ENCODE measurements at places on chromosomes 5 and 9.

- no peak for DNase-seq
Measured at GRCh38 chr5:9207817-9208418, 338.0 kb downstream of the SEMA5A start.

- DNase-seq, result no peak
Measured at GRCh38 chr5:109370343-109370742, 39.4 kb downstream of the PJA2 start.

- DNase-seq, result no peak
Measured at GRCh38 chr9:98219364-98219716, 26.9 kb upstream of the CORO2A start.

DNA sequence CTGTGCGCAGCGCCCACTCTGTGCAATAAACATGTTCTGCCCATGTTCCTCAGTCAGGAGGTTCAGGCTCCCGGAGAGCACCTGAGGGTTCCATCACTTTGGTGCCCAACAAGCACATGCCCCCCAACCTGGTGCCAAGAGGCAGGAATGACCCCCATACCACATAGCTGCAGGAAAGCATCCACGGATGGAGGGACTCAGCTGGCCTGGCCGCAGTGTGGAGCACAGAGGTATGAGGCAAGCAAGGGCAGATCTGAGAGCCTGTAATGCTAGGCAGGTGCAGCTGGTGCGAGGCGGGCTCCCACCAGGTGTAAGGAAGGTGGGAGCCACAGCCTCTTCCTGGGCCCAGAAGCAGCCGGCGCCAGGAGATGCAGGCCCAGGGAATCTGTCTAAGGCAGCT is 4.3 kb upstream of the MRNIP start:
- DNase-seq, result no peak

DNA sequence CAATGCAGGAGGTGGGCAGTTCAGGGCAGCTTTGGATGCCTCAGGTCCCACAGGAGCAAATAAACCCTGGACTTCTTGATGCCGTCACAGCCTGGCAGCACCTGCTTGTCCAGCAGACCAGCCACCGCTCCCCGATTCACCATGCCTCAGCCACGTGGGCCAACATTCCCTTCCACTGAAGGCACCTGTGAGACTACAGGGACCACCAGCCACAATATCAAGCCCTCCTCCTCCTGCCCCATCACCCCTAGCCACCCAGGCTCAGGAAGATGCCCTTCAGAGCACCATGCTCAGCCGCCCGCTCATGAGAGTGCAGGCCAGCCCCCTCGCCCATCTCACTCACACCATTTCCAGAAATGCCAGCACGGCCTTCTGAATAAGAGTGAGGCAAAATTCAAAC is 234.7 kb downstream of the SYK start:
- DNase-seq, result no peak

GRCh38 chr5:23675456-23675855 is 168.0 kb downstream of the PRDM9 start:
- DNase-seq, result no peak

GRCh38 chr9:77751341-77752091 is 103.4 kb upstream of the GNA14 start:
- no peak for DNase-seq

- DNase-seq, result no peak
Measured at GRCh38 chr5:6383376-6383775, 5.0 kb upstream of the MED10 start.

DNA sequence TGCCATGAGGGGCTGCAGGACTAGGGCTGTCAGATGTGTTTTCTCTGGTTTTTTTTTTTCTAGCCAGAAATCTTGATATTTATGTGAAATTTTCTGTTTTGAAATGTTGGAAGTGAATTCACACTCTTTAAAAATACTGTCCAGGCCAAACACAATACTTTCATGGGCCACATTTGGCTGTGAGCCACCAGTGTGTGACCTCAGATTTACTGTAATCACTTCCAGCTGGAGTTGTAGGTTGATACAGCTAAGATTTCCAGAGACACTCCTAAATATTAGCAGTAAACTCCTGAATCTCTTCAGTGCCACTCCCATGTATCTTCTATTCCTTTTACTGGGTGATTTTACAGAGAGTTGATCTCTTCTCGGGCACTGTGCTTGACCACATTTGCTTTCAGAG is 92.2 kb upstream of the CKMT2 start:
- no peak for DNase-seq

- no peak for DNase-seq
Measured at GRCh38 chr9:113187929-113188595, 33.0 kb downstream of the FKBP15 start.

- DNase-seq, result no peak
Measured at GRCh38 chr5:113204525-113205161, 228.0 kb downstream of the DCP2 start.

GRCh38 chr5:168984135-168984675 is 316.7 kb downstream of the SLIT3 start:
- no peak for DNase-seq

- DNase-seq, result no peak
Measured at GRCh38 chr5:76689321-76690036, 26.4 kb upstream of the F2R start.

DNA sequence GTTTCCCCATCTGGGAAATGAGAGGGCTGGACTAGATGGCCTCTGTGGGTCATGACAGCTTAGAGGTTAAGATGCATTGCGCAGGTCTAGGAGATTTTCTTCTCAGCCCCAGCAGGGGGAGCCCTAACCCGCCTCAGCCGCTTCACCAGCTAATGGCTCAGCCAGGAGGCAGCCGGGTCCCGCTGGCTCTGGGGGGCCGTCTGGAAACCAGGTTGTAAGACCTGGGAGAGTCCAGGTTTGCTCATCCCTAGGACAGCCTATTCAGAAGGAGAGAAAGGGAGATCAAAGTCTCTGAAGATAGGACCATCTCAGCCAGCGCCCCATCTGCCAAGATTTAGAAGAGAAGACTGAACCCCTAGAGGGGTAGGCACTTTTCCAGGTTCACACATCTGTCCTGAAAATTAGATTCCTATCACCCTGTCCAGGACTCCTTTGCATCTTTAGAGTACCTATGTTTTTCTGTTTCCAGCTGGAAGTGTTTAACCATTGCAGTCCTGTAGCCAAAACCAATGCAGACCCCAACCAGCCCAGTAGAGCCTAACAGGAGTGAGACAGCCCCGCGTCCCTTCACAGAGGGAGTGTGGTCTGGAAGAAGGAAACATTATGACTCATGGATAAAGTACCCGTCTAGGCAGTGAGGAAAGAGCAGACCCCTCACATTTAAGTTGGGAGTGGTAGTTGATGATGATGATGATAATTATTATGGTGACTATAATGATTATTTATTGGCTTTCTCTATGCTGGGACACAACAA is 27.5 kb downstream of the SPARC start:
- DNase-seq, result peak; percentile 57

GRCh38 chr5:7208938-7209337 is 187.0 kb upstream of the ADCY2 start:
- DNase-seq, result no peak

- no peak for DNase-seq
Measured at GRCh38 chr5:33180900-33181299, 259.9 kb upstream of the TARS1 start.

- no peak for DNase-seq
Measured at GRCh38 chr9:91187311-91187964, 174.3 kb downstream of the AUH start.

- DNase-seq, result no peak
Measured at GRCh38 chr9:86598411-86599239, 244.4 kb upstream of the TUT7 start.

Data from stimulated activated CD4-positive, alpha-beta T cell treated with anti-CD3 and anti-CD28 coated beads, Interleukin-12 subunit alpha, Interleukin-12 subunit beta, amount 100 ng/mL, for 24 hours (primary cell).